ENCODE measurements at places on chromosomes 12 and 14. TPM values are rescaled to one million over a fixed set of nuclear protein-coding genes. Genes with fewer than 3 reads are reported as not detected.
A peak's percentile ranks its signal among the peaks of the same experiment; 100 is the strongest.

DNA sequence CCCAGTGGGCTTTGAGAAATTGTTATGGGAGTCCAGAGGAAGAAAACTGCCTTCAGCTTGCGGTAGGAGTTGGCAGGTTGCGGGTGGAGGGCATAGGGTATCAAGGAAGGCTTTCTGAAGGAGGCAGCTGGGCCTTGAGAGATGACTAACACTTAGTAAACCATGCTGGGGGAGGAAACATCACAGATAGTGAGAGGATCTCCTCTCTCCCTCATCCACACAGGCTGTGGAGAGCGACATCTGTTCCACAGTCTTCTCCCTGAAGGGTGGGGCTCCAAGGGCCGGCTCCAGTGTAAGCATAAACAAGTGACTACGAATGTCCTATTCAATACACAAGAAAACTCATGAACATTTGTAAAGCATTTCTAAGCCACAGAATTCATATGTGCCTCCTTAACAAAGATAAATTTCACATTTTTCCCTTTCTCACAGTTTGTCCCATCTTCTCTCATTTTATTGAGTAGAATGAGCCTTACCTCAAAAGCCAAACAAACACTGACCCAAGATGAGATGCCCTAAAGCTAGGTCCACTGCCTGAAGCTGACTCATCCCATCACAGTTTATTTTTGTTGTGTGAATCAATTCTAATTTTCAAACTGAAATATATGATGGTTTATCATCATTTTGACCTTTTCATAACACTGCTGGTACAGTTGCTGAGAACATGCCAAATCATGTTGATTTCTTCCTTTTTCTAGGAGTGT is 227.9 kb downstream of the SLC25A21 start:
- no peak for DNase-seq

DNA sequence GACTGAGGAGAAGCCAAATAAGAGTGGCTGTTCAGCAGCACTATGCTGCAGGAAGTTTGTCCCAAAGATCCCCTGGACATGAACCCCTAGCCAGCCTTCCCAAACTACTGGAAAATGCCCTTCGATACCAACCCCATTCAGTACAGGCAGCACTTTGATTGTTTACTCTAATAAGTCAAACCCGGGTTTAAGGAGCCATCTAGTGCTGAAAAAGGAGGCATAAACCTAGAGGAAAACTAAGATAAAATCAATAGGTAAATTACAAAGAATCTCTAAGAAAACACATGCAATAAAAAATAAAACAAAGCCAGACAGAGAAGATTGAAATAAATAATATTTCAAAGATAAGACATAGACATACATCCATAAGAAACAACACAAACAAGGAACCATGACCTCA is 771.6 kb downstream of the RPS29 start:
- no peak for DNase-seq

DNA sequence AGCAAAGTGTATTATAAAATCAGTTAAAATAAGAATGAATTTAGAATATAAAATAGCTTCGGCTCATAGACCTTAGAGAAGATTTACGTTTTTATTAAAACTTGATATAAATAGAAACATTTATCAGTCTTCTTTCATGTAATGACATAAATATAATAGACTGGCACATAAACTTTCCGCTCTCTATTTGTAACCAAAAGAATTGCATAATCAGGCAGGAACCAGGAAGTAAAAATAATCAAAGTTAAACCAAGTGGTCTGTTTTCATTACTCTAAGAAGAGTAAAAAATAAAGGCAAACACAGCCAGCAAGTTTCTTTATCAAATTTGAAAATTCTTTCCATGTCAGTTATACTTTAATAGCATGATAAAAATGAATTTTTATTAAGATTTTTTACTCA is 46.3 kb upstream of the ATP2A2 start:
- no peak for DNase-seq

DNA sequence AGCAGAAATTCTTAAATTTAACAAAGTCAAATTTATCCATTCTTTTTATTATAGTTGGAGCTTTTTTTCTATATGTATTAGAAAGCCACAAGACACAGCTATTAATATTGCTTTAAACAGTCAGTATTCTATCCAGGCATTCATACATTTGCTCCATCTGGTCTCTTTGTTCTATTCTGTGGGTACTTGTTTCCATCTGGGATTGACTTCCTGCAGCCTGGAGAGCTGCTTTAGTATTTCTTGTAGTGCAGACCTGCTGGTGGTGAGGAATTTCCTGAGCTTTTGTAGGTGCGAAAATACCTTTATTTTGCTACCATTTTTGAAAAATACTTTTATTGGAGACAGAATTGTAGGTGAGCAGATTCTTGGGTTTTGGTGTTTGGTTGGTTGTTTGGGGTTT is 29.0 kb downstream of the CCDC60 start:
- no peak for DNase-seq

DNA sequence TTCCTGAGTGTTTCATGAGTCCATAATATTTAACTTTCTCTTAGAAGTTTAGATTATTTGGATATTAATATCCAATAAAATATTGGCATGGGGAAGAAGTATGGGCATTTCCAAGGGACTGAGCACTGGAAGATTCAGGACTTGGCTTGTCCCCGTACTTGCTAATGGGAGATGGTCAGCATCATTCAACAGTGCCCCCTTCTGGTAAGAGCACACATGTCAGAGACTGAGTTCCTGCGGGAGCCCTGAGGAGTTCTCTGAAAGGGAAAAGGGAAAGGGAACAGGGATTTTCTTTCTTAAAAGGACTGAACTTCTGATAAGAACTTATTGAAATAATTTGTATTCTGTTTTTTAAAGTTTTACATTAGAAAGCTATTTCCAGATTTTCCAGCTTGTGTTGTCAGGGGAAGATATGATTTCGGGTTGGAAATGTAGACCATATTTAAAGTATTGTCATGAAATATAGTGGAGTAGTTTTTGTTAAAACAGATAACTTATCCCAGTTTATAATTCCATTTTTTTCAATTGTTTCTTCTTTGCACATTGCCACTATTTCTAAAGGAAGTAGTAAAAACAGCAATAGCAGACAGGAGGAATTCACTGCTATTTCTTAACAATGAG is 59.8 kb upstream of the C12orf71 start:
- DNase-seq: peak; percentile 39

DNA sequence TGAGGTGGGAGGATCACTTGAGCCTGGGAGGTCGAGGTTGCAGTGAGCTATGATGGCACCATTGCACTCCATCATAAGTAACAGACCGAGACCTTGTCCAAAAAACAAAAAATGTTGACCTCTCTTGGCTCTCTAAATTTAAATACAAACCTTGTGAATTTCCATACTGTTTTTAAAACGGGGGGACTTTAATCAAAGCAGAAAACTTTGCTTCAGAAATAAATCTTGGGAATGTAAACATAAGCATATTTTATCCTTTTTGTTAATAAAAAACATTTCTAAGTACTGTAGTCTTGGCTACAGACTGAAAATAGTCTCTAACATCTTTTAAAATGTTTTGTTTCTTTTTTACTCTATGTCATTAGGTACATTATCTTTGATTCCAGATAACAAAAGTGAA is 130.7 kb upstream of the RASSF8 start:
- no peak for DNase-seq

The CDCA3 gene
- 47.7 TPM for total RNA-seq

The LTBP2 gene
- total RNA-seq: 0.59 TPM

The IRF2BPL gene
- 59.6 TPM for total RNA-seq

The TRPV4 gene
- total RNA-seq: 2.1 TPM

The KRT6C gene
- total RNA-seq: not detected

The LTB4R gene
- total RNA-seq: 6.8 TPM

Measured in H1 (cell line).